Activated CD4-positive, CD25-positive, alpha-beta regulatory T cell treated with anti-CD3 and anti-CD28 coated beads, Interleukin-2, amount 50 U/mL, for 72 hours (primary cell): ENCODE measurements at places on chromosomes 4 and X.

DNA sequence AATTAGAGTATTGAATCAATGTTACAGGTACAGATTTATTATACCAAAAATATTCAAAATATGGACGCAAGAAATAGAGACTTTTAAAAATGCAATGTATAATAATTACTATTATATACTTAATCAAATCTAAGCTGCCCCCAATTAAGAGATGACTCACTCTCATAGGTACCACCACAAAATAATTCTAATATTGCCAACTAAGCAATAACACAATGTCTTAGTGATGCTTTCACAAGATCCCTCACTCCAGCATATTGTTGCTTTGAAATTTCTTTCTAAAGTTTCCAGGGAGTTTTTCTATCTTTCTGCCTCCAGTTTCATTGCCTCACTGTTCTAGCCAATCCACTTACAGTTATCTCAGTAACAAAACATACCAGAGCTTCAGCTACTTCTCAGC is 270.0 kb upstream of the PABPC4L start:
- DNase-seq: no peak

DNA sequence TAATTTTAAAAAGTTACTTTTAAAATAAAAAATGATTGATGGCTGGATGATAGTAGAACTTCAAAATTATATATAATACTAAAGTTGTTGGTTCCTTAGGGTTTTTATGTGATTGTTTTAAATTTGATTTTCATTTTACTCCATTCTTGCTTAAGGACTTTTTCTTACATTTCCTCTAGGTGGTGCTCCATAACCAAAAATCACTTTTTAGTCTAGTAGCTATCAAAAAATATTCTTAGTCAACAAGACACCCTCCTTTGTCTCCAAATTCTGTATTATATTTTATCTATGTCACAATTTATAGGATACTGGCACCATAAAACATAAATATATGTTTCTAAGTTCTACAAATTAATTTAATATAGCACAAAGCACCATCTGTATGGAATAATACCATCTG is 67.2 kb upstream of the BRWD3 start:
- no peak for DNase-seq

DNA sequence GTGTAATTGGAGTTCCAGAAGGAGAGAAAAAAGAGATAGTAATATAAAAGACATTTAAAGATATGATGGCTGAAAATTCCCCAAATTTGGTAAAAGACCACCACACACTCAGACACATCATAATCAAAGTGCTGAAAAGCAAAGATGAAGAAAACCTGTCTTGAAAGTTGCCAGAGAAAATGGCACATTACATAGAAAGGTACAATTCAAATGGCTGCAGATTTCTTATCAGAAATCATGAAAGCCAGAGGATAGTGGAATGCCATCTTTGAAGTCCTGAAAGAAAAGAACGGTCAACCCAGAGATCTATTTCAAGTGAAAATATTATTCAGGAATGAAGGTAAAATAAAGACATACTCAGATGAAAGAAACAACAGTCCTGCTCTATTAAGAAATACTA is 29.3 kb upstream of the PAGE4 start:
- DNase-seq: no peak

GRCh38 chr4:150217192-150217591 is 138.9 kb downstream of the DCLK2 start:
- no peak for DNase-seq

GRCh38 chr4:90030953-90031352 is 96.2 kb upstream of the CCSER1 start:
- DNase-seq: no peak

- DNase-seq: no peak
Measured at GRCh38 chr4:102610476-102610875, 109.3 kb downstream of the NFKB1 start.

DNA sequence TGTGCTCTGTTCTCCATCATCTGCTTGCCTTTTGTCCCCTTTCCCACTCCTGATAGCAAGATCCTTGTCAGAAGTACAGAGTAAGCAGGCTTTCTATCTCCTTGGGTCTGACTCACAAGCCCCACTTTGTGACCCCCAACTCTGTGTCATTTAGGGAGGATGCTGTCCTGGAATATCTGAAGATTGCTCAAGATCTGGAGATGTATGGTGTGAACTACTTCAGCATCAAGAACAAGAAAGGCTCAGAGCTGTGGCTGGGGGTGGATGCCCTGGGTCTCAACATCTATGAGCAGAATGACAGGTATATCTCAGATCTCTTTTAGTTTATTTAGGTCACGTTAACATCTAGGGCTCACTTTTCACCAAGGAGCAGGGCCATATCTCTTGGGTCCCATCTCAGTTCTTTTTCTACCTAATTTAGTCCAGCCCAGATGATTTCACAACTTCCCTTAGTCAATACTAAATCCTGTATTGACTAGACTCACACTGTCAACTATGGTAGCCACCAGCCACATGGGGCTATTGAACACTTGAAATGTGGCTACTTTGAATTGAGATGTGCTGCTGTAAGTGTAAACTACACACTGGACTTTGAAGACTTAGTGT is 64.3 kb downstream of the MSN start:
- no peak for DNase-seq

DNA sequence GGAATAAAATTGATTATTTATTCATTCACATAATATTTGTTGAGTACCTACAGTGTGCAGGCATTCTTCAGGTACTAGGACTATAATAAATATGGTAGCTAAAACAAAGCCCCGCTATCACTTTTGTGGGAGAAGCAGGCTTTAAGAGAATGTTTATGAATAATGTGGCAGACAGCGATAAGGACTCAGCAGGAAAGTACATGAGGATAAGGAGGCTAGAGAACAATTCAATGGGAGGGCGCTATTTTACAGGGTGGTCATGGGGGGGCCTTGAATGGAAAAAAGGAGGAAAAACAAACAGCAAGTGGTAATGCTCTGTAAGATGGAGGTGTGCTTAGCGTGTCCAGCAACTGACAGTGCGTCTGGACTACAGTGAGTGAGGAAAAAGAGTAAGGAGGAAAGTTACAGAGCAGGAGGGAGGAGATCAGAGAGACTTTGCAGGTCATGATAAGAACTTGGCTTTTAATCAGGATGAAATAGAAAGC is 264.2 kb upstream of the ETNPPL start:
- DNase-seq: no peak

GRCh38 chr4:23171976-23172375 is 479.2 kb downstream of the GBA3 start:
- no peak for DNase-seq

DNA sequence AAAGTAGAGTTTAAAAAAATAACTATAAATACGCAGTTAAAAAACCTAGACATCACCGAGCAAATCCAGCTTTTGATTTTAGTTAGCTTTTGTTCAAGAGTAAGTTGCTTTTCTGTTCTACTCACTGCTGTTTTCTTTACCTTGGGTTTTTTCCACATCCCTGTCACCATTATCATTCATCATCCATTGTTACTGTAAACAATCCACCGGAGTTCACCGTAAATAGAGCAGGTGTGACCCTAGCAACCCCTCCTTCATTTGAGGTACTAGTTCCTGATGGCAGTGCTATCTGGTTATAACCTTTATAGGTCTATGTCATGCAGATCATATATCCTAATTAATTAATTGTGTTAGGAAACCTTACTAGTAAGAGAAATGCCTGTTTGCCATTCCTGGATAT is 43.0 kb upstream of the TEX13D start:
- no peak for DNase-seq

- no peak for DNase-seq
Measured at GRCh38 chr4:95249426-95250021, 299.2 kb downstream of the UNC5C start.

- DNase-seq: no peak
Measured at GRCh38 chrX:123731258-123731986, 1.4 kb downstream of the THOC2 start.

DNA sequence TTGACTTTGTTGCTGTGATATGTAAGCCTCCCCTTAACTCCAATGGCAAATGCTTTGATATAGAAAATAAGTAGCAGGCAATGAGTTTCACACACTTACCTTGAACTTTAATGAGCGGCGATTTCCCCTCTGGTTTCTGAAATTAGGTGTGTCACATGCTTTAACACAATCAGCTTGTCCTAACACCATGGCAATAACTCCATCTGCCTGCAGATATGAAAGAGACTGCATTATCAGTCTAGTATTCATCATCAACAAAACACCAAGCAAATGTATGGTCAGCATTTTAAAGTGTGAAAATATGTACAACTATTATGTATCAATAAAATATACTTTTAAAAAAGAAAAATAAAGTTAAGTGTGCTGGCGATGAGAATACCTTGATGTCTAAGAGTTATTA is 128.8 kb upstream of the FAM9B start:
- DNase-seq: no peak

GRCh38 chrX:155997436-155997835 is at the start of gene IL9R:
IL9R (plus strand) TSS chrX:155997696; CDS start chrX:155997760, 64 bp downstream.
- no peak for DNase-seq

- DNase-seq: no peak
Measured at GRCh38 chr4:1345903-1346780, 866 bp upstream of the UVSSA start.

DNA sequence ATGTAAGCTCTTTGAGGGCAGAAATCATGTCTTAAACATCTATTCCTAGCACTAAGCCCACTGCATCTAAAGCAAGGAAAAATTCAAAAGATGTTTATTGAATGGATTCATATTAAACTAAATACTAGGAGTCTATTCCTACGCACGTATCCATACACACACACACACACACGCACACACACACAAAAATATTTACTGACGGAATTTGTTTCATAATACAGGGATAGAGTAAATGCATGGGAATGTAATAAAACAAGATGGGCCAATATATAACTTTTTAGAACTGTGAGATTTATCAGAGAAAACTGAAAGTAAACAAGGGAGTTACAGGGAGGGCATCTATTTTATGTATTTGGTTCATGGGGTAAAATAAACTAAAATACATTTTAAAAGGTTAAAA is 57.6 kb downstream of the WDFY3 start:
- no peak for DNase-seq

- no peak for DNase-seq
Measured at GRCh38 chr4:83329521-83330110, 5.0 kb downstream of the HPSE start.

GRCh38 chr4:113050837-113051236 is 1.4 kb downstream of the ANK2 start:
- DNase-seq: no peak

GRCh38 chr4:16794816-16795445 is 103.5 kb downstream of the LDB2 start:
- DNase-seq: no peak

DNA sequence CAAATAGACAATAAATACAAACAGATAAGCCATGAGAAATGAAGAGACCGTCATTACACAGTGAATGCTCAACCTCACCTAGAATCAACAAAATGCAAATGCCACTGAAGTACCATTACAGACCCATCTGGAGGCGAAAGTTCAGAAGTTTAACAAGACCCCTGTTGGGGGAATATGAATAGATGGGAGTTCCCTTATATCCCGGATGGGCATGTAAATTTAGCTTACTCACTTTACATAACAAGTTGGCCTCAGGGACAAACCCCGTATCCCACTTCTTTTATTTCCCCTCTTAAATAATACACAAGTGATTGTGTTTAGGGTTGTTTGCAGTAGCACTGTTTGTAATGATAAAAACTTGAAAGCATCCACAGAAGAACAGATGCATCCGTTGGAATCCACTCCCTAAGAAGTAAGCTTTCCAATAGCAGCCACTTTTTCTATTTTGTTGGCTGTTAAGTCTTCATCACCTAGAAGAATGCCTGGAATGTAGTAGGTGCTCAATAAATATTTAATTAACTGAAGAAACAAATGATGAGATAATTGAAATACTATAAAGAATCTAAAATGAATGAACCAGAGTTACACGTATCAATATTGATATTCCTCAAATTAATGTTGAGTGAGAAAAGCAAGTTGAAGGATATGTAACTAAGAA is 1076.3 kb upstream of the TENM3 start:
- DNase-seq: no peak

DNA sequence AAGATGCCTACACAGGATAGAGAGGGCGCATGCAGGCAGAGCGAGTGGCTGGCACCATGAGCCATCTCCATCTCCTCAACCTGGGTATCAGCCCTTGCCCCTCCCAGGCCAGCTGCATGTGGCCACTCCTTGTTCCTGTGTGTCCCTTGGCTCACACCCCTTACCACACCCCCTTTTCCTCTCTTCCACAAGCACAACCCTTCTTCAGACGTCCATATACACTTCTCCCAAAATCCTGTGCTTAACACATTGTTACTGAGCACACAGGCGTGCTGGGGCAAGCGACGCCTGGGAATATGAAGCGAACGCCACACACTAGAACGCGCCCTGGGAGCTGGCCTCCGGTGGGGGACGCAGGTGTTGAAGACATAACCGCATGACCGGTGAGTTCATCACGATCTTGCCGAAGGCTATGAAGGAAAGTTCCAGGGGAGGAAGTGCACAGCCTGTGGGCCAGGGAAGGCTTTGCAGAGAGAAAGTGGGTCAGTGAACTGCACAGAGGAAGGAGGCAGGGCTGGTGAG is 19.1 kb upstream of the KIAA0232 start:
- DNase-seq: no peak

GRCh38 chr4:67134616-67135015 is 410.7 kb downstream of the CENPC start:
- no peak for DNase-seq

DNA sequence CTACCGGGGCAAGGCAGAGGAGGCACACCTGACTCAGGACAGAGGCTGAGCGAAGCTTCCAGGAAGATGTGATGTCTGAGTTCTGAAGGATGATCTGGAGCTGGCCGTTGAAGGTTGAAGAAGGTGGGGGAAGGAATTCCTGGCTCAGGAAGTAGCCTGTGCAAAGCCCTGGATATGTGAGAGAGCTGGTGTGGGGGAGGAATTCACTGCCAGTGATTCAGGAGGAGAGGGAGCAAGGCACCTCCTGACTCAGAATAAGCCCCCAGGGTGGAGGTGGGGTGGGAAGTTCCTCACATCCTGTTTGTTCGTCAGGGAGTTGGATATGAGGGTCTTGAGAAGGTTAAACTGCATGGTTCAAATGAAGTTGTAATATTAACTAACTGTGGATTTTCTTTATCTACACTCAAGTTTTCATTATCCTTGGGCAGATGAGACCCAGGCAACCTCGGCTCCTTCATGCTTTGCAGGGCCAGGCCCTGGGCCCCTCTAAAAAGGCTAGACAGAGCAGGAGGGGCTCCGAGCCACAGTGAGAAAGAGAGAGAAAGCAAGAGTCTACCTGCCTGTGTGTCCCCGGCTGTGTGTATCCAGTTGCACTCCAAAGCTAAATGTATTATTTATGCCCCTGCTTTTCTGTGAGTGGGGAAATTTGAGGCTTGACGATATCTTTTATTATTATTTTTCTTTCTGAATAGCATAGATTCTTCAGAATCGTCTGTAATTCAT is 7.1 kb downstream of the NHSL2 start:
- no peak for DNase-seq

GRCh38 chr4:158444621-158445020 is 77.1 kb upstream of the RXFP1 start:
- no peak for DNase-seq

DNA sequence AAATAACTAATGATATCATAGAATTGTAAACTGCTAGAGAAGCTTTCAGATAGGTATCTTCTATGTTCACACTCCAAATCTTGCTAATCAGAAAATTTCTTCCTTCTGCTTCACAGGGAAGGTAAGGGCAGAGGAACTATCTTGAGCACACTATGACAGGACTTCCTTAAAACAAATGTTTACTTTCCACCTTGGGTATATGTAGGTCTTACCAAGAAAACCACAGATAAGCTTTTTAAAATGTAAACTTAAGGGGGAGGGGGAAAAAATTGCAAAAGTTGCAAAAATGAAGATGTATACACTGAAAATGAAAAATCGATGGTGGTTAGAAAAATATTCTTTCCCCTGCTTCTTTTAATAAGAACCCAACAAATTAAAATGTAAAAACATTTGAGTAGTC is 30.9 kb downstream of the YTHDC1 start:
- DNase-seq: no peak
